H54 (cell line): ENCODE measurements at places on chromosomes 3 and 15.

- DNase-seq, result no peak
These were observed 105.8 kb downstream of the LSAMP start for GRCh38 chr3:116339441-116340028.

DNA sequence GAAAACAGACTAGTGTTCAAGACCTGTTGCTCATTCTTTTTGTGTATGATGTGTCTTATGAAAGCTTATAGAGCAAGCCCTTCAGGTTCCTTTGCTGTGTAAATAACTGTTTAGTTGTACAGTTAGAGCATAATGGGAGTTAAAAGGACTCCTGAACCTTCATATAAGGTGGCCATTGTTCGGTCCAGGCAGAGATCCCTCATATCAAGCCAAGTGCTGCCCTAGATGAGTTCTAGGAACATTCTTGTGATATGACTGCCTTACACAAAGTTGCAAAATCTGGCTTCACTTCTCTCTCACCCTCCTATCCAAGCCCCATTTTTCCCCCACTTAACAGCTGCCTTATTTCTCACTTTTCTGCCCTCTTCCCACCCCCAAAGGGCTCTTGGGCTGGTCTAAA lies 26.9 kb downstream of the GYG1 start:
- no peak for DNase-seq

DNA sequence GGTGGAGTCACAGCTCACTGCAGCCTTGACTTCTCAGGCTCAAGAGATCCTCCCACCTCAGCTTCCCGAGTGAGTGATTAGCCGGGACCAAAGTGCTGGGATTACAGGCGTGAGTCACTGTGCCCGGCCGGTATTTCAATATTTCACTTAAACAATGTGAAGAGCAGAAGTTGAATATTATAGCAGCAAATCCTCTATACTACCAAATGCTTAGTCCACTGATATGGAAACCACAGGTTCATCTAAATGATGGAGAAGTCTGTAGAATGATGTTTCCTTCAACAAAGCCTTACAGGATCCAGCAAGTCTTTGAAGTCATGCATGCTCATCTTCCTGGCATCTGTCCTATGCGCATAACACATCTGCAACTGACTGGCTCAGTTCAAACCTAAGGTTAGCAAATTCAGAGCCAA lies 20.3 kb upstream of the UACA start:
- no peak for DNase-seq

GRCh38 chr15:70752193-70752635 lies 11.1 kb downstream of the UACA start:
- DNase-seq, result no peak
